ENCODE measurements at places on chromosomes 7 and 10. TPM values are rescaled to one million over a fixed set of nuclear protein-coding genes. Genes with fewer than 3 reads are reported as not detected.
A peak's percentile ranks its signal among the peaks of the same experiment; 100 is the strongest.

GRCh38 chr10:46549171-46550075 is 7.0 kb downstream of the GPRIN2 start:
- no peaks in the 10 kb centered on the region for H3K36me3 ChIP-seq
- no peak overlapping the region for H3K4me3 ChIP-seq
- no peaks in the 10 kb centered on the region for H3K27me3 ChIP-seq
- H3K27ac ChIP-seq = no peak overlapping the region
- peaks cover 4% of the 10 kb centered on the region for H3K4me1 ChIP-seq
- DNase-seq = peak; percentile 97

DNA sequence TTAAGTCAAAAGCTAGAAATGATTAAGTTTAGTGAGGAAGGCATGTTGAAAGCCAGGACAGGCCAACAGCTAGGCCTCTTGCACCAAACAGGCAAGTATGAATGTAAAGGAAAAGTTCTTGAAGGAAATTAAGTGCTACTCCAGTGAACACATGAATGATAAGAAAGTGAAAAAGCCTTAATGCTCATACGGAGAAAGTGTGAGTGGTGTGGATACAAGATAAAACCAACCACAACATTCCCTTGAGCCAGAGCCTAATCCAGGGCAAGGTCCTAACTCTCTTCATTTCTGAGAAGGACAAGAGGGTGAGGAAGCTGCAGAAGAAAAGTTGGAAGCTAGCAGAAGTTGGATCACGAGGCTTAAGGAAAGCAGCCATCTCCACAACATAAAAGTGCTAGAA is 53.0 kb downstream of the DNAJC1 start:
- H3K4me1 ChIP-seq = peaks cover under 1% of the 10 kb centered on the region
- no peaks in the 10 kb centered on the region for H3K36me3 ChIP-seq
- no peak overlapping the region for H3K27ac ChIP-seq
- no peak overlapping the region for H3K4me3 ChIP-seq
- H3K27me3 ChIP-seq = no peaks in the 10 kb centered on the region

- H3K4me3 ChIP-seq = no peak overlapping the region
- DNase-seq = no peak
- H3K27me3 ChIP-seq = peaks cover 4% of the 10 kb centered on the region
- no peaks in the 10 kb centered on the region for H3K36me3 ChIP-seq
- peaks cover 9% of the 10 kb centered on the region for H3K4me1 ChIP-seq
- no peak overlapping the region for H3K27ac ChIP-seq
Observed at GRCh38 chr10:78688230-78688900, 380.4 kb upstream of the ZMIZ1 start.

Gene OR2A12
- not detected for total RNA-seq

Measured in chondrocyte (in vitro differentiated cells).